Fibroblast of skin of left quadriceps (primary cell): ENCODE measurements at places on chromosomes 13 and 19.
A peak's percentile ranks its signal among the peaks of the same experiment; 100 is the strongest.

- DNase-seq = no peak
Measured at GRCh38 chr13:52786766-52787165, 47.1 kb upstream of the CNMD start.

GRCh38 chr19:58044391-58044790 is 10.6 kb downstream of the ZSCAN1 start:
- no peak for DNase-seq

- no peak for DNase-seq
Measured at GRCh38 chr13:74891610-74892009, 590.4 kb downstream of the TBC1D4 start.

- no peak for DNase-seq
Measured at GRCh38 chr19:7739801-7740681, 7.3 kb downstream of the CD209 start.

DNA sequence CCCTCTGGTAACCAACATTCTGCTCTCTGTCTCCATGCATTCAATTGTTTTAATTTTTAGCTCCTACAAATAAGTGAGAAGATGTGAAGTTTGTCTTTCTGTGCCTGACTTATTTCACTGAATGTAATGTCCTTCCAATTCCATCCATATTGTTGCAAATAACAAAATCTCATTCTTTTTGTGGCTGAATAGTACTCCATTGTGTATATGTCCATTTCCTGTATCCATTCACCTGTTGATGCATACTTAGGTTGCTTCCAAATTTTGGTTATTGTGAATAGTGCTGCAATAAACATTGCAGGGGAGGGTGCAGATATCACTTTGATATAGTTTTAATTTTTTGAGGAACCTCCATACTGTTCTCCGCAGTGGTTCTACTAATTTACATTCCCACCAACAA is 2.5 kb upstream of the ZNF284 start:
- DNase-seq = no peak

DNA sequence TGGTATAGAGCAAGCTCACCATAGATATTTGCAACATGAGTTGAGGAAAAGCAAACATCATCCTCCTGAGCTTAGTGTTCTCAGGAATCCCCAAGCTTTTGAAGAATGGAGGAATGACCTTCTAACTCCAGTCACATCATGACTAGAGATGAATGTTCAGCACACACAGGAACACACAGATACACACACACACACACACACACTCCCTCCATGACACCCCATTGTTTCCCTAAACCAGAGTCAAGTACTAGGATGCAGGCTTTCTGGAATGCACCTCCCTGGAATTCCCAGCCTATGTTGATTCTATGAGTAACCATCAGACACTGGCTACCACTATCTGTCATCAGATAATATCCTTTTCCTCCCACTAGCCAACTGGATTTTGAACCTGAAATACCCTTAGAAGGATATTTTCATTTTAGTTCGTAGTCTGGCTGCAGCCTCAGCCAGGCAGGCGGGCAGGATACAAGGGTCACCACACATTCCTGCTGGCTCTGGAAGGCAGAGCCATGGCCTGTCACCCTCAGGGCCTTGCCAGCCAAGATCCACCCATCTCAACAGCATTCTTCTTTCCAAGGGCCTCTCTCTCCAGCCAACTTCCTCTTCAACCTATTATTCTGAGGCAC is 162.4 kb downstream of the FOXO1 start:
- peak; percentile 14 for DNase-seq

GRCh38 chr19:13169769-13170168 is 19.6 kb downstream of the IER2 start:
- DNase-seq = no peak

DNA sequence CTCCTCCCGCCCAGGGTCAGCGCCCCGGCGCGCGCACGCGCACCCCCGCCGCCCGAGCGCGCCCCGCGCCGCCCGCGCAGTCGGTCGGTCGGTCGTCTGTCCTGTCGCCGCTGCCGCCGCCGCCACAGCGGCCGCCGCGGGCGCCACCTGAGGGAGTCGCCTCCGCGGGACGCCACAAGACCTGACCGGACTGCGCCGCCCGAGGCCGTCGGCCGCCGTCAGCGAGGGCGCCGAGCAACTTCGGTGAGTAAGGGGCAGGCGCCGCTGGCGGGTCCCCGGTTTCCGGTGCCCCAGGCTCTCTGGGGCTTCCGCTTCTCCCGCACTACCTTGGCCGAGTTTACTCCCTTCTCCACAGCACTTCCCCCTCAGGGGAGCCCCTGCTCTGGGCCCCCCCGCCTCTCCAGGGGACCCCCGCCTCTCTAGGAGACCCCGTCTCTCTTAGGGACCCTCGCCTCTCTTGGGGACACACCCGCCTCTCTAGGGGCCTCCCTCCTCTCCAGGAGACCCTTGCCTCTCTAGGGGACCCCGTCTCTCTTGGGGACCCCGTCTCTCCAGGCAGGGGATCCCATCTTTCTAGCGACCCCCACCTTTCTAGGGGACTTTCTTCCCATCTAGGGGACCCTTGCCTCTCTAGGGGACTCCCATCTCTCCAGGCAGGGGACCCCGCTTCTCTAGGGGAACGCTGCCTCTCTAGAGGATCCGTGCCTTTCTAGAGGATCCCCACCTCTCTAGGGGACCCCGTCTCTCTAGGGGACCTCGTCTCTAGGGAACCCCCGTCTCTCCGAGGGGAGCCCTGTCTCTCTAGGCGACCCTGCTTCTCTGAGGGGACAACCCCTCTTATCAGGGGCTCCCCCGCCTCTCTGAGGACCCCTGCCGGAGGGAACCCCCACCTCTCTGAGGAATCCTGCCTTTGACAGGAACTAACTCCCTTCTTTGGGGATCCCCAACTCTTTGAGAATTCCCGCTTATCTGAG is 19.3 kb upstream of the GATAD2A start:
- DNase-seq = no peak

DNA sequence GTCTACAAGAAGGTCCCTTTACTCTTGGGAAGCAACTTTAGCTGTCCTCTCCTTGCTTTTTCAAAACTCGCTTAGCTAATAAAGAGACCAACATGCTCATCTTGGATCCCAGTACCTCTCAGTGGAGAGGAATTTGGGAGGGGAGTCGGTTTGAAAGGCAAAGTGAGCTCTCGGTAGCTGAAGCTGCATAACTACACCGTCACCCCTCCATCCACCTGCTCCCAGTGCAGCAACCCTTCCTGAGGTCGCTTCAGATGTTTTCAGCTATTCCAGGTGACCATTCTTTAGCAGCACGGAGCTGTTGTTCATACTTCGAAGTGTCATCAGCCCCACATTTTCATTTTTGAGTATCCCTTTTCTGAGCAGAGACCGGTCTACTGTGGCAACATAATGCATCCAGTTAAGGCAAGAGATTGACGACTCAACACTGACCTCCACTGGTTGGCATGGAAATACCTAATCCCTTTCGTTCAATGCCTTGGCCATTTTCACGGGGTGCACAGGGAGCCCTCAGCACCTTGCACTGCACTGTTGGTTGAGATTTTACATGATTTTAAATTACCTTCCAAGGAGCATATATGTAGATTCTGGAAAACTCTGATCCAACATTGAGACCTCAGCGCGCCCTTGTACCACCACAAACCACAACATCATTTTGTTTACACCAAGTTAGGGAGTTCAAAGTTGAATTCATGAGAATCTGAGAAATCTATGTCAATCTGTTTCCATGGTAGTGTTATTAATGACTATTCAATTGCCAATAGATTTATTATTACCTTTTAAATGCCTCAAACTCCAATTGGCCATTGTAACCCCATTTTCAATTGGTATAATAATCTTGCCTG is 42.2 kb downstream of the DLEU7 start:
- peak; percentile 73 for DNase-seq

- DNase-seq = no peak
Measured at GRCh38 chr19:4758659-4759058, 32.9 kb upstream of the FEM1A start.

DNA sequence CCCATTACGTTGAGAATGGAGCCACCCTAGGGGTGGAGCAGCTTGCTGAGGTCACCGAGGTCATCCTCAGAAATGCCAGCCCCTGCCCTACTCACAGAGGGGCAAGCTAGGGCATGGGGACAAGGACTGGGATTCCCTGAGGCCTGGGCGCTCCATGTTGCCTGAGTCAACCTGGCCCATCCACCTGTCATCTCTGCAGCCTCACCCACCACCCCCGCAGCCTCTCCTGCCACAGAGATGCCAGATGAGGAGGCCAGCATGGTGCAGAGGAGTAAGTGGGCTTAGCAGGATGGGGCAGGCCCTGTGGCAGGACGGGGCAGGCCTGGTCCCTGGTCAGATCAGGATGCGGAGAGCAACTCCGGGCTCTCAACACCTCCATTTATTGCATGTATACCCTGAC is 9.5 kb downstream of the NKPD1 start:
- DNase-seq = no peak

DNA sequence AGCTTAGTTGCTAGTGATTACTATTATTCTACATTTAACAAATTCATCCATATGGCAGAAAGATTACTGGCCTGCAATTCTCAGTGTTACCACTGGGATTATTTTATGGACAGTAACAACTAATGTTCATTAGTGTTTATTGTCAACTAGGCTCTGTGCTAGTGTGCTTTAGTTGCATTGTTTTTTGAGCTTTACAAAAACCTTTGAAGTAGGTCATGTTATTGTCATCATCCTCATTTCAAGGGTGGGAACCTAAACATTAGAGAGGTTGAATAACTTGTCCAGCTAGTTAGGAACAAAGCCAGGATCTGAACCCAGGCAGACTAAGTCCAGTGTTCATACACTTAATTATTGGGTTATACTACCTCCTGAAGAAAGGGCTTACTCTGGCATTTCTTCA is 27.8 kb upstream of the TDRD3 start:
- no peak for DNase-seq

- peak; percentile 64 for DNase-seq
Measured at GRCh38 chr19:6276447-6276846, 3.3 kb downstream of the MLLT1 start.

DNA sequence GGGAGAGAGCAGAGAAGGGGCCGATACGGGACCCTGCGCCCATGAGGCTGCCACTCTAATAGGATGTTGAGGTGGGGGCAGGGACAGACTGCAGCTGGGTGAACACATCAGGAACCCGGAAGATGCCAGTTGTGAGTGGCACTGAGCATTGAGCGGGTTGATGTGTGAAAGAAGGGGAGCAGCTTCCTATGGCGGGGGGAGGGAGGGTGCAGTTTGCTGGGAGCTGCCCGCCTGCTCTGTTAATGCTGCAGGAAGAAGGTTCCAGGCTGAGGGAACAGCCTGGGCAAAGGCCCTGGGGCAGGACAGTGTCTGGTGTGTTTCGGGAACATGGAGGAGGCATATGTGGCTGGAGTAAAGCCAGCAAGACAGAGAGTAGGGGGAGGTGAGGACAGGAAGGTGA is 29.8 kb downstream of the DNM2 start:
- DNase-seq = no peak

GRCh38 chr19:33953592-33953991 is 156.9 kb downstream of the KCTD15 start:
- no peak for DNase-seq

DNA sequence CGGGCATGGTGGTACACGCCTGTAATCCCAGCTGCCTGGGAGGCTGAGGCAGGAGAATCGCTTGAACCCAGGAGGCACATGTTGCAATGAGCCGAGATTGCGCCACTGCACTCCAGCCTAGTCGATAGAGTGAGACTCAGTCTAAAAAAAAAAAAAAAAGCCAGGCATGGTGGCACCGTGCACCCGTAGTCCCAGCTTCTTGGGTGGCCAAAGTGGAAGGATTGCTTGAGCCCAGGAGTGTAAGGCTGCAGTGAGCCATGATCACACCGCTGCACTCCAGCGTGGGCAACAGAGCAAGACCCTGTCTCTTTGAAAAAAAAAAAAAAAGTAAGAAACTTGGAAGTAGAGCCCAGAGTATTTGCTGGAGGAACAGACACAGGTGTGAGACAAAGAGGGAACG is 27.7 kb downstream of the CCDC8 start:
- no peak for DNase-seq

DNA sequence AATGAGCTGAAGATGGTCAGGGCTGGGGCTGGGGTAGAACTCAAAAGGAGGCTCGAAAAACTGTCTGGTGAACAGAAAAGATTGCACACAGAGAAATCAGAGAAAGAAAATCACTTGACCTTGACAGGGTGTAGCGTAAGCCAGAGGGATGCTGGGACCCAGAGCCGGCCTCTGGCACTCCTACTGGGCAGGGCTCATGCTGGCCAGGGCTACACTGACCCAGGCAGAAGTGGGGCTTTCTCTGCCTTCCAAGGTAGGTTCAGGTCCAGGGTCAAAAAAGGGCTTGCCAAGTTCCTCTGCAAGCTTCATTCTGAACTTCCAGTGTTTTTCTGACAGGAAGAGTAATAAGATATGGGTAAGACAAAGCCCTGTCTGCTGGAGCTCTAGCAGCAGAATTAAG is 56.2 kb downstream of the LATS2 start:
- no peak for DNase-seq

DNA sequence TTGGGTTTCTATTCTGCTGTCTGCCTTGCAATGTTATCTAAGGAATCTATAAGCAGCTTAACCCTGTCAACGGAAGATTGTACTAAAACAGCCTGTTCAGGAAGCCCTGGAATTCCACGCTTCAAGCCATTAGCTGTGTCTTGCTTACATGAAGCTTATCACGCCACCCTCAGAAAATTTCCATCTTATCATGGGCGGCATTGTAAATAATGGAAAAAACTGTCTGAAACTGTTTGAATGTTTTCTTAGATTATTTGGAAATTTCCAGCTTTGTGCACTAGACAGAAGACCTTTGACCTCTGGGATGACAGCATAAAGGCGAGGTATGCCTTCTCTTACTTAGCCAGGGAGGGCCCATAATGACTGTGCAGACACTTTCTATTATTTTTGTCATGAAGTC is 319.7 kb downstream of the KCNRG start:
- DNase-seq = no peak

- DNase-seq = no peak
Measured at GRCh38 chr19:51166846-51167490, 24.9 kb downstream of the SIGLEC7 start.

GRCh38 chr13:33787051-33787591 is 30.8 kb upstream of the RFC3 start:
- no peak for DNase-seq

GRCh38 chr13:107846642-107847041 is 368.7 kb downstream of the LIG4 start:
- no peak for DNase-seq

DNA sequence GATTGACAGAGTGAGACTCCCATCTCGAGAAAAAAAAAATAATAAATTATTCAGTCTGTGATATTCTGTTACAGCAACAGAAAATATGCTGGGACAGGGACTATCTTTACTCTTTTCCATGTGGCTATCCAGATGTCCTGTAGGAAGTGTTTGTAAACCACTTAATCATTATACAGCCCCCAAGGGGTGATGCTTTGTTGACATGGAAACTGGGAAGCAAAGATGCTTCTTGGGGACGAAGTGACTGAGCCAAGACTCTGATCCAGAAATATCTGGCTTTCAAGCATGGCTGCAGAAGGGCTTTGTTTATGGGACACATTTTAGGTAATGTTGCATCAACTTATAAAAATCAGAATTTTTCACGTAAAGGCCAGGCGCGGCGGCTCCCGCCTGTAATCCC is 5.4 kb downstream of the ZNF8 start:
- no peak for DNase-seq

- DNase-seq = no peak
Measured at GRCh38 chr13:75838366-75839005, 202.4 kb downstream of the LMO7 start.
